ENCODE measurements at places on chromosomes 2 and 18.

GRCh38 chr2:169095621-169096105 is 26.3 kb downstream of the DHRS9 start:
- no peak for DNase-seq

GRCh38 chr2:66526180-66526579 is 91.3 kb downstream of the MEIS1 start:
- DNase-seq = no peak

- DNase-seq = no peak
Observed at GRCh38 chr2:20542746-20543468, 96.0 kb downstream of the RHOB start.

GRCh38 chr18:2027756-2028155 is 543.5 kb downstream of the METTL4 start:
- no peak for DNase-seq
